ENCODE measurements at places on chromosomes 5 and 9. TPM values are rescaled to one million over a fixed set of nuclear protein-coding genes. Genes with fewer than 3 reads are reported as not detected.

DNA sequence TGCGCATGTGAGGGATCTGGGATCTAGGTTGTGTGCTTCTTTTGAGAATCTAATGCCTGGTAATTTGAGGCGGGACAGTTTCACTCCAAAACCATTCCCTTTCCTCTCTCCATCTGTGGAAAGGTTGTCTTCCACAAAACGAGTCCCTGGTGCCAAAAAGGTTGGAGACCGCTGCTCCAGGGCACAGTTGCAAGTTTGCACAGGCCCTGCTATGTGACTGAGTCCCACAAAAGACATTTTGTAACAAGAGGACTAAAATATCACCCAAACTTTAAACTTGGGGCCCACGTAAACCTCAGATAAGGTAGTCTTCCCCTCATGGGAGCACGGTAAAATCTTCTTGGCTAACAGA, 5.8 kb upstream of the ZNF367 start:
- DNase-seq = no peak

GRCh38 chr9:104860263-104860662, 67.7 kb downstream of the ABCA1 start:
- DNase-seq = no peak

GRCh38 chr9:124503713-124504529, 3.3 kb downstream of the NR5A1 start:
- DNase-seq = no peak

GRCh38 chr9:86713470-86713869, 233.8 kb downstream of the GAS1 start:
- peak; percentile 49 for DNase-seq

GRCh38 chr5:180172447-180173197, 36.4 kb downstream of the RASGEF1C start:
- DNase-seq = no peak

GRCh38 chr9:25254051-25254450, 424.2 kb downstream of the TUSC1 start:
- no peak for DNase-seq

DNA sequence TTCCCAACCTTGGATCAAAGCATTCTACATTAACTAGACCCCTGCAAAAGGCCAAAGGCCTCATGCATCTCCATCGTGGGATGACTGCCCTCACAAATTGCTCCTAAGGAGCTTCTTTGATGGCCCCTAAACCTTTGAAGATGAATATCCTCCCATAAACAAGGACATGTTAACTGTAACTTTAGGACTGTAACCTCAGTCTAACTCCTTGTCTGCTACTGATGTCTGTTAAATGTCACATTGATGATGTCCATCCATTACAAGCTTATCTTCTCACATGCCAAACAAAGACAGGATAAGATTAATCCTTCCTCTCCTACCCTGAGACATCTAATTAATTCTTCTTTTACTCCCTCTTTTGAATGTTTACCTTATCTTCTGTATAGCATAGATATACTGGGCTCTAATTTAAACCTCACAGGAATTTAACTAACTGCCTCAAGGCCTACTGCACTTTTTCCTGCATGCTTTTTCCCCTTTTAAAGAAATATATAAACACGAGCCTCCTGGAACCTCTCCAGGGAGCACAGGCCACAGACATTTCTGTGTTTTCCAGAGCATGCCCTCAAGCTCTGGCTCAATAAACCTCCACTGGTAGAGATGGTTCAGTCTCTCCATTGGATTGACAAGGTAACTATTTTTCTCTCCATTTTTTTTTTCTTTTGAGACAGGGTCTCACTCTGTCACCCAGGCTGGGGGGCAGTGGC, 90.6 kb upstream of the SLC25A48 start:
- no peak for DNase-seq

DNA sequence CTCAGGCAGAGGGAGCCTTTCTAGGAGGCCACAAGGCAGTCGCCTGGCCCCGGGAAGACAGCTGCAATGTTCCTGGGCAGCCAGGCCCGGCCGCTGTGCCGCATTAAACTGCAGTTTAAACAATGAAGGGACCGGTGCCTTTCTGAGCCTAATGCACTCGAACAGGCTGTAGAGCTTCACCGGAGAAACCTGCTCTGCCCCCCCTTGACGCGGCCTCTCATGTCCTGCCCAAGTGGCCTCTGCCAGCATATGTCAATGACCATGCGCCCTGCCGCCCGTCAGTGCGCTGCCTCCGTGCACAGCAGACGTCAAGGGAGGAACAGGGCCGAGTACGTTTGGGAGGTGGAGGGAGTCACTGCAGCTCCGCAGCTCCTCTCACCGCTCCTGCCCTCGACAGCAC, 38.4 kb upstream of the BARHL1 start:
- no peak for DNase-seq

KIF4B gene
- total RNA-seq = 0.06 TPM

CDC26 gene
- 39.7 TPM for total RNA-seq

- no peak for DNase-seq
These were observed 18.6 kb upstream of the SLC6A19 start for GRCh38 chr5:1182633-1183423.

DNA sequence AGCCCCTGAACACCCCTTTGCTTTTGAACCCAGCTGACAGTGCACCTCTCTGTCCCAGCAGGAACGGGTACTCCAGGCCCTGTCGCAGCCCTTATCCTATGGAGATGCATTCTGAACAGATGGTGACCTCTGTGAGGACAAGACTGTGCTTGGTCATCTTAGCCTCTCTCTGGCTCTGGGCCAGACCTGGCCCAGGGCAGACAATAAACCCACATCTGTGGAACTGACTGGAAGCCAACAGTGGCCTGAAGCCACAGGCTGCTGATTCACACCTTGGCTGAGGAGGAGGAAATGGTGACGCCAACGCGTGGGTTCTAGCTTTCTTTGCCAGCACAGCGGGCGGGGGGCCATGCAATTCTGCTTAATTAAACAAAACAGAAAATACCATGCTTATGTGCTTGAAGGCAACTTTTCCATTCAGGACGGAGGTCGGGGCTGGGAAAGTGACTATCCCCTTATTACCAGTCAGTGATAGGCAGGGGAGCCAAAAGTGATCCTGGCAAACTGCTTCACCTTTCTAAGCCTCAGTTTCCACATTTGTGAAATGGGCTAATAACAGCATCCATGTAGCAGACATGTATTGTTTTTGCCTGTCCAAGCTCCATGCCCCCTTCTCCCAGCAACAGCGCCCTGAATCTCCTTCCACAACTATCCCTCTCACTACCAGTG, 10.8 kb downstream of the SH3PXD2B start:
- DNase-seq = peak; percentile 95

DNA sequence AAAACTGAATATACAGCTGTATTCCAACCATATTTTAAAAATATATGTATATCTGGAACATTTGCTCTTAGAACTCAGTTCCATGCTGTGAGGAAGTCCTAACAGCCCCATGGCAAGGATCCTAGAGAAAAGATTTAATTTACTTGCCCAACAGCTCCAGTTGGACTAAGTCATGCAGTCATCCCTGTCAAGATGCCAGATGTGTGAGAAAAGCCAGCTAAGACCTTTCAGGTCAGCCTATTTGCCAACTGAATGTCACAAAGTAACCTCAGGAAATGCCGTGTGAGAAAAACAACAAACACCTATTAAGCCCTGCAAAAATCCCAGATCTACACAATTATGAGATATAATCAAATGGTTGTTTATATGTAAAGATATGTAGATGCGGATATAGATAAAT, 416.3 kb downstream of the NR2F1-AS1 start:
- DNase-seq = peak; percentile 92

DNA sequence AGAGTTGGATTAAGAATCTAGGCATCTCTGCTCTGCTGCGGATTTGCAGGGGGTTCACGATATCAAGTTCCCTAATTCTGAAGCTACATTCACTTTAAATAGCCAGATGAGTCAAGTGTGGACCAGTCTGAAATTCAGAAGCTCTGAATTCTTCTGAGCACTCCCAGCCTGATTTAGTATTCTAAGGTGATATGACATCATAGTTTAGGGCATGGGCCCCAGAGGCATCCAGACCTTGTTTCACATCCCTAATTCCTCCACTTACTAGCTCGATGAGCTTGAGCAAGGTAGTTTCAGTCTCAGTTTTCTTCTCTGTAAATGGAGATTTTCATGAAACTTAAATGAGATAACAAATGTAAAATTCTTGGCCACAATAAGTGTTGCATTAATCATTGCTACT, 65.2 kb downstream of the TMEM167A start:
- no peak for DNase-seq

- DNase-seq = no peak
These were observed 71.0 kb downstream of the USP20 start for GRCh38 chr9:129906298-129906697.

GRCh38 chr9:7489036-7489435, 310.5 kb downstream of the DMAC1 start:
- DNase-seq = no peak

DNA sequence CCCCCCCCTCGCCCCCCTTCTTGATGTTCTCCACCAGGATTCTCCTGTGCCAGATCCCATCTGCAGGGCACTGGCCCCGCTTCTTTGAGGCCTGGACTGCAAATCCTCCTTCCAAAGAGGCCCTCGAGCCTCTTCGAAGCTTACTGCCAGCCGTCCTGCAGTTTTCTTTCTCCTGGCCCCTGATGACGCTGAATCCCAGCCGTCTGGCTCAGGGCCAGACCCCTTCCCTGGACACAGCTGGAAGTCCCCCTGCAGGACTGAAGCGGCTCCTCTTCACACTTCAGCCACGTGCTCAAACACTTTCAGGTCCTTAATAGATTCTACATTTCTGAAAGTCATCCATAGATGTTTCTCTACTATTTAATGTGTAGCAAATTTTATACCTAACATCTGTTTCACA, 121.5 kb downstream of the EHMT1 start:
- DNase-seq = peak; percentile 9

ORM2 gene
- not detected for total RNA-seq

DNA sequence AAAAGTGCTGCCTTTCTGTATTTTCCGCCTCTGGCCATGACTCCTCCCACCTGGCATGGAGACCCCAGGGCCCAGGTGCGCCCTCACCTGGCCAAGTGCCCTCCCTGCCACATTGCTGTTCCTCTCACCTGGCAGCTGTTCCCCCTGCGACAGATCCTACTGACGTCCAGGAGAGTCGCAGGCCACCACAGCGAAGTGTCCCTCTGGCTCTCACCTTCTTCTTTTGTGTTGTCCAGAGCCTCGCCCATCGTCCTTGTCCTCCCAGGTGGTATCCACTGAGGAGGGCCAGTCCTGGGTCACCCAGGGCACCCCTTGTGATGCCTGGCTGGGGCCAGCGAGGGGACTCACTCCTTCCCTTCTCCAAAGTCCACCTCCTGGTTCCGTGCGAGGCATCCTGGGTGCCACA, 2.6 kb downstream of the NKD2 start:
- no peak for DNase-seq

- no peak for DNase-seq
These were observed 416.3 kb upstream of the ZNF608 start for GRCh38 chr5:125162714-125163113.

- no peak for DNase-seq
These were observed 164.3 kb upstream of the OTULINL start for GRCh38 chr5:14417276-14417730.

DNA sequence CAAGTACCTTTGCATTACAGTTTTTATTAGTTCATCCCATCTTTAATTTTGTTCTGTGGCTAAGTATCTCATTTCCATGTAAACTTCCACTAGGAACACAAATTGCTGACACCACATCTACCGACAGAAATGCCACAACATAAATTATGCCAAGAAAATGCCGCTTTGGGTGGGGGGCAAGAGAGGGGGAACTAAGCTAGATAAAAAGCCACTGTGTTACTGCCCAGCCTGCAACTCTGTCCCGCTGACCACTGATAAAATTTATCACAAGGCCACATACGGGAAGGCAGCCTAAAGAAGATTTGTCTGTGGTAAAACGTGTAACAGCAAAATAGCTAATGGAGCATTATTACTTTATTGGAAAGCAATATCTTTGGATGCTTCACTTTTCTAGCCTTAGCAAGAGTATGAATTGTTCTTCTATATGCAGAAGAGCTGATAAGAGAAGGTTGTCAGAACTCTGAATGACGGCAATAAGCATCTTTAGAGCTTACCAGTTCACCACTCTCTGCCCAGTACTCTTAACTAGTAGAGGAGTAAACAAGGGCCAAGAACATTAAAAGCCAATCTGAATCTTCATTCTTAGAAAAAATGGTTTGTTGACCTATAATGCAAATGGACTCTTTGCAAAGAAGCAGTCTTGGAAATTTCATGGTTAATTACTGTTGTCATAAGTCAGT, 172.2 kb upstream of the MEF2C start:
- DNase-seq = no peak

GRCh38 chr5:36593867-36594266, 12.5 kb upstream of the SLC1A3 start:
- DNase-seq = no peak

GRCh38 chr5:10756549-10756948, 4.5 kb downstream of the DAP start:
- DNase-seq = peak; percentile 87

- no peak for DNase-seq
These were observed 9.8 kb upstream of the CPEB4 start for GRCh38 chr5:173878224-173878967.

CARD6 gene
- 3.2 TPM for total RNA-seq

DNA sequence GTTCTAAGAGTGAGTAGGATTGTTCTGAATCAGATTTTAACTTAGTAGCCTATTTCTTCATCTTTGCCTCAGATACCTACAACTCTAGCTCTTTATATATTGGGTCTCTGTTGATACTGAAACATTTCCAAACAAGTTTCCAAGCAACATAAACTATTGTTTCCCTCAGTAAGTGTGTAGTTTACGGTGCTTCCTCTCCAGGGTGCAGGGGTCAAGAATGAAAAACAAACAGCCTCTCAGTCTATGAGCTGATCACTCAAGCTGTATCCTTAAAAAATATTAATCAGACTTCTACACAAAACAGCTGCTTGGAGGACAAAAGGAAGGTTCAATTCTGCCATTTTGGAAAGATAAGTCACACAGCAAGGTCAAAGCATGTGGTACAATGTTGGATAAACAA, 75.0 kb downstream of the ADAMTS12 start:
- peak; percentile 69 for DNase-seq

DNA sequence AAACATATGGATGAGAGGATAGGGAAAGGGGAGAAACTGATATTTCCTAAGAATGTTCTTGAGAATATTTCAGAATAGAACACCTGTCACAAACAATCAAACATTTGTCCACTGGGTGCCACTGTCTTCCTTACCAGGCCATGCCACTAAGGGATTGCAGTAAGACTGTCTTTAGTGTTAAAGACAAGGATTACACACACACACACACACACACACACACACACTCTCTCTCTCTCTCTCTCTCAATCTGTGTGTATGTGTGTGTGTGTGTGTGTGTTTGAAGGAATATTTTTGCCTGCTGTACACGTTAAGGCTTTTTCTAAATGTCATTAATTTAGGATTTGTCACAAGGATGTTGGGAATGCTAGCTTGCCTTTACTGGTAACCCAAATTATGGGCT, 54.4 kb downstream of the CCDC192 start:
- DNase-seq = peak; percentile 83

ADRA1B gene
- total RNA-seq = 0.71 TPM
